ENCODE measurements at places on chromosomes 7 and 10. TPM values are rescaled to one million over a fixed set of nuclear protein-coding genes. Genes with fewer than 3 reads are reported as not detected.

- DNase-seq = no peak
Observed at GRCh38 chr7:143384661-143385631, 3.8 kb downstream of the ZYX start.

Gene MBL2
- polyA plus RNA-seq = not detected

- DNase-seq = no peak
Observed at GRCh38 chr7:143002106-143002505, 24.8 kb downstream of the OR9A2 start.

Gene DENND2A
- polyA plus RNA-seq = 37.1 TPM

Gene NANOS1
- polyA plus RNA-seq = 3.5 TPM

Gene TFR2
- polyA plus RNA-seq = 0.79 TPM

DNA sequence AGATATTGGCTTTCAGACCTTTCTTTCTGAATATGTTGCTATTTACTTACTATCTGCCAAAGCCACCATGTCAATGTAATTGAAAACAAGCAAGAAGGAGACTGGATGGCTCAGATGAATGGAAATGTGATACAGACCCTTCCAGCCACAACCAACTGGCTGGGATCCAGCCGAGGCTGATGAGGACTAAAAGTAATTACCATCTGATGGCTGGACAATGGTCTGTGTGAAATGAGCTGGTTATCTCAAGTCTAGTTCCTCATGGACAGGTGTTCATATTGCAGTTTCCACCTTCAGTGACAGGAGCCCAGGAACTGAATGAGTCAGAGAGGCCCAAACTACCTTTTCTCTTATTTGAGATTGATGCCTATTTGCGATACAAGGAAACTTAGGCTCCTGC, 267.5 kb downstream of the GATA3 start:
- no peak for DNase-seq

DNA sequence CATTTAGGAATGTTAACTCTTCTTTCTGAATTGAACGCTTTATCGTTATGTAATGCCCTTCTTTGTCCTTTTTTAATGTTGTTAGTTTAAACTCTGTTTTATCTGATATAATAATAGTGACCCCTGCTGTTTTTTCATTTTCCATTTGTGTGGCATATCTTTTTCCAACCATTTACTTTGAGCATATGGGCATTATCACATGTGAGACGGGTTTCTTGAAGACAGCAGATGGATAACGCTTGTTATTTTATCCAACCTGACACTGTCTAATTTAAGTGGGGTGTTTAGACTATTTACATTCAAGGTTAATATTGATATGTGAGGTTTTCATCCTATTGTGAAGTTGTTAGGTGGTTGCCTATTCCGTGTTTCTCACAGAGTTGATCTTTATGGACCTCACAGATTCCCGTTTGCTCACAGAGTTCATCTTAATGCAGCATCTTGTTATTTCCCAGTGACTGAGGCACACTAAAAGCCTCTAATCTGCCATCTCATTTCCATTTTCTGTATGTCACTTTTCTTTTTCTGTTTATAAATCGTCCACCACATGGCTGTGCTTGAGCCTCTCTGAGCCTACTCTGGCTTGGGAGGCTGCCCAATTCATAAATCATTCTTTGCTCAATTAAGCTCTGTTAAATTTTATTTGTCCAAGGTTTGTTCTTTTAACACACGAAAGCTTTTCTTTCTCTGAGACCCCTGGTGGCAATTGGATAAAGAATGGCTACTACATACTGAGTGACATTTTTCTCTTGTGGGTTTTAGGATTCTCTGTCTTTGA, 286.2 kb downstream of the HTR7 start:
- no peak for DNase-seq

Gene FGFR2
- 106 TPM for polyA plus RNA-seq

DNA sequence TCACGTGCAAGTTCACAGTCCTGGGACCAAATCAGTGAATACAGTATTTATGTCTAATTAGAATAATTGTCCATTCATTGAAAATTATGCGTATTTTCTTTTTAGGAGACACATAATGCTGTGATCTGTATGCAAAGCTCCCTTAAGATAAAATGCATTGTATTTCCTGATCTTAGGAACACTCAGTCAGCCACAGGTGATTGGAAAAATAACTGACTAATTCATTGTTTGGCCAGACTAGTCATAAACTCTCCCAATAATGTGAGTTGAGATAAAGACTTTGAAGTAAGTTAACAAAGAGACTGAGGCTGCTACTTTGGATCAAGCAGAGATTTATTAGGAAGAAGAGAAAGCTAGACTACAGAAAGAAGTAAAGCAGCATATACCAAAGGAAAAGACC, 182.2 kb downstream of the GNAI1 start:
- DNase-seq = no peak

DNA sequence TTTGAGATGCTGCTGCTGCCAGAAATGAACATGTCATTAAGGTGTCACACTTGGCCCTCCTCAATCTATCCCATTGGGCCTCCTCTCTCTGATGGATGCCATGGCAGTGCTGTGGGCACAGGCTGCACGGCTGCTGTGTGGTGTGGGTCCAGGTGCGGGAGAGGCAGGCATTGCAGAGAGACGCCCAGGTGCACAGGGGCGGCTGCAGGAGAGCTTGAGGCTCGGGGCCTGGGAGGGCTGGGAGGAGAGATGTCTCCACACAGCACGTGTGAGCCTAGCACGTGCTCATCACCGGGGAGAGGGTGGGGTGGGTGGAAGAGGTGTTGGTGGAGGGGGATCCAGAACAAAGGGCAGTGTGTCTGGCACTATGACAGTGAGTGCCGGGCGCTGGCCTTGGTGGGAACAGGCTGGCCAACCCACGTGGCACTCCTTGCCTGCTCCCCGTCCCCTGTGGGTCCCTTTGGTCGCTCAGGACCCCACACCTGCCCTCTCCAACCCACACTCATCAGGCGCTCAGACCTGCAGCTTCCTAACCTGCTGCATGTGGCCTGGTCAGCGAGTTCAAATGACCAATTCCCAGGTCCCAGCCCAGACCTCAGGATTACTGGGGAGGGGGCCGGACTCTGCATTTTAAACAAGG, 39.9 kb upstream of the BNIP3 start:
- no peak for DNase-seq

DNA sequence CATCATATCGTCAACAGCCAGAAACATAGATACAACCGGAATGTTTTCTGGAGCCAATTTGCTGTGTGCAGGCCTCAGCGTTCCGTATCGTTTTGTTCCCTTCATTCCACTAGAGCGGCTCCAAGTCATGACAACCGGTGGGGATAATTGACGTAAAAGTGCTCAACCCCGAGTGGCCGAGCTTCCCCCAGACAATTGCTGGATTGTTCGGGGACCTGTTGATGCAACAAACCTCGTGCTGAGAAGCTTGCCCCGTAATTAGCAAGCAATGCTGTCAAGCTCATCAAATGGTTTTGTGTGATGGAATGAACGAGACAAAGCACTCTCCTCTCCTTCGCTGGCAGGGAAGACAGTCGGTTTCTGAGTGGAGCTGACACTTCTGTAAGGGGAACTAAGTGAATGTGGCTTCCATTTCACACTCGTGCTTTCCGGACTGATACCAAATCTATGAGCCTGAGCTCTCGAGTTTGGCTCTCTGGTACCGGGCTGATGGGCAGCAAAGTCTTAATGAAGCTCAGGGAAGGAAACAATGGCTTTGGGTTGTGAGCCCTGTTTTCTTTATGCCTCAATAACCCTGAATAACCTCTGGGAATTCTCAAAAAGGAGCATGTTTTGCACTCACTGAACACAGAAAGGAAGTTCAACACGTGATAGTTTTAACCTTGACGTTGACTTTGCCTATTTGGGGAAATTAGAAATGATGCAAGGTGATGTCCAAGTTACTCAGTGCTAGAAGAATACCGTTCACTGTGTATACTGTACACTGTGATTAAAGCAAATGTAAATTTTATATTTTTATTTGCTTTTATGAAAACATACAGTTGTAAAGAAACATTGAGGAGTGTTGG, 220.5 kb downstream of the BAMBI start:
- DNase-seq = no peak

- no peak for DNase-seq
Observed at GRCh38 chr10:117720931-117721835, 178.6 kb downstream of the EMX2 start.

DNA sequence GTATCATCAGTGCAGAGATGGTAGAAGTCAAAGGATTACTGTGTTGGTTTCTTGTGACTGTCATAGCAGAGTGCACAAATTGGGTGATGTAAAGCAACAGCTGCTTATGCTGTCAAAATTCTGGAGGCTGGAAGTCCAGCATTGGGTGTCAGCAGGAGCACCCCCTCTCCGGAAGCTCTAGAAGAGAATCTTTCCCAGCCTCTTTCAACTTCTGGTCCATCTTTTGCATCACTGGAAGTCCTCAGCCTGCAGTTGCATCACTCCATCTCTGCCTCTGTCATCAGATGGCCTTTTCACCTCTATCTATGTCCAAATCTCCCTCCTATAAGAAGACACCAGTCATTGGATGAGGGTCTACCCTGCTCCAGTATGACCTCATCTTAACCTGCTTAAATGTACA, 35.8 kb upstream of the GALNTL5 start:
- DNase-seq = no peak

DNA sequence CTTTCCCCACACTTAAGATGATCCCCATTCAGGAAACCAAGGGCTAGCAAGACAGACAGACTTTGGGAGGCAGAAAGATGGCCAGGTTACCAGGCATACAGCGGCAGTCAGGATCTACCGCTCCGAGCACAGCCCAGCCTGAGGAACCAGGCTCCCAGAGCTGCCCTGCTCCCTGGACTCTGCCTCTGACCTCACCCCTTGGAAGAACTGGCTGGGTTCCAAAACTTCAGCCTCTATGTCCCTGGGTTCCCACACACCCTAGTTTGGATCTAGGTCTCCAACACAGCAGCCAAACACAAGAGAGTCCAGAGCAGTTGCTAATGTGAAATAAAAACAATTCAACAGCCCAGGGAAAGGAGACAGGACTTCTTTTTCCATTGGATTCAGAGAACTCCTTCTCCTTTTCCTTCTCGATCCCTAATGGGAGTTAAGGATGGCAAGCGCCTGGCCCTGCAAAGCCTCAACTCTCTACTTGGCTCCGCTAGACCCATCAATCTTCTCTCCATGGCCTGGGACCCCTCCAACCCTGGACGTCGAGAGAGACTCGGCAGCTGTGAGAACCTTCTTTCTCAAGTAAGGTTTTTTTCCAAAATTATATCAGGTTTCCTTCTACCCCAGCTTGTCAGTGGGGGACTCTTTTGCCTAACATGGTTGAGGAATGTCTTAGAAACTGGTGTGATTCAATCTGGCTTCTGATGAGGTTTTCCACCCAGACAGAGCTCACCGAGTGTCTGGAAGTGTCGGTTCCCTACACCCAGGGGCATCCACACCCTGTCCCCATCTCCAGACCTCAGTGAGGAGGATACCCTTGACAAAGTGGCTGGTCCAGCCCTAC, 219.6 kb downstream of the KCNMA1 start:
- no peak for DNase-seq

- DNase-seq = no peak
Observed at GRCh38 chr10:74825371-74826141, 844 bp upstream of the KAT6B start.

- DNase-seq = no peak
Observed at GRCh38 chr7:150941351-150942000, 36.6 kb downstream of the KCNH2 start.

DNA sequence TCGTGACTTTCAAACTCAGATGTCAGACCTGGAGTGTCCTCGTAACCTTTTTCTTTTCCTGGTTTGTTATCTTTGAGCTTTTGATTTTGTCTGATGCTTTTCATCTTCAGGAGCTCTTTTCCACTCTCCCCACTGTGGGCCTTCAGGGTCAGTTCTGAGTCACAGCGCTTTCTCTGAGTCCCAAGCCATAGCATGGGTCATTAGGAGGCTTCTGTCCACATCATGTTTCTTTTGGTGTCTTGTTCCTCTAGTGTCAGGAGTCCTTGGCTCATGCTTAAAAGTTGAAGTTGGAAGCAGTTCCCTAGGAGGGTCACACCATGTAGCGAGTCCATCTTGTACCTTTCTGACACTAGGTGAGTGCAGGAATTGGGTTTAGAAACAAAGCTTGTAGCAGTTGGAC, 40.3 kb downstream of the DAGLB start:
- DNase-seq = no peak

DNA sequence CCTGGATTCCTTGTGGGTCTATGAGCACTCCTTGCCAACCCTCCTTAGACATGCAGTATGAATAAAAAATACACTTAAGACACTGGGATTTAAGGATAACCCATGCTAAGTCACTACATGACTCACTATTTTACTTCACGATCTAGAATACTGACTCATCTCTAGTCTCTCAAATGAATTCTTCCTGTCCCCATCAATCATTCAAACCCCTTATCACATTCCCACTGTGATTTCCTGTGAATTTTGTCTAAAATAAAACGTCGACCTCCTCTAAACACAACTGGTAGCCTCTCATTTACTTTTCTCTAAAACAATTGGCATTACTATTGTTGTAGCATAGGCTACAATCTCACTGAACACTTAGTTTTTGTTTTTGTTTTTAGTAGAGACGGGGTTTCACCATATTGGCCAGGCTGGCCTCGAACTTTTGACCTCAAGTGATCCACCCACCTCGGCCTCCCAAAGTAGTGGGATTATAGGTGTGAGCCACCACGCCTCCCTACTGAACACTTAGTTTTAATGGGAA, 3.9 kb upstream of the IQUB start:
- DNase-seq = no peak

- no peak for DNase-seq
Observed at GRCh38 chr10:132511121-132512051, 26.2 kb upstream of the INPP5A start.

DNA sequence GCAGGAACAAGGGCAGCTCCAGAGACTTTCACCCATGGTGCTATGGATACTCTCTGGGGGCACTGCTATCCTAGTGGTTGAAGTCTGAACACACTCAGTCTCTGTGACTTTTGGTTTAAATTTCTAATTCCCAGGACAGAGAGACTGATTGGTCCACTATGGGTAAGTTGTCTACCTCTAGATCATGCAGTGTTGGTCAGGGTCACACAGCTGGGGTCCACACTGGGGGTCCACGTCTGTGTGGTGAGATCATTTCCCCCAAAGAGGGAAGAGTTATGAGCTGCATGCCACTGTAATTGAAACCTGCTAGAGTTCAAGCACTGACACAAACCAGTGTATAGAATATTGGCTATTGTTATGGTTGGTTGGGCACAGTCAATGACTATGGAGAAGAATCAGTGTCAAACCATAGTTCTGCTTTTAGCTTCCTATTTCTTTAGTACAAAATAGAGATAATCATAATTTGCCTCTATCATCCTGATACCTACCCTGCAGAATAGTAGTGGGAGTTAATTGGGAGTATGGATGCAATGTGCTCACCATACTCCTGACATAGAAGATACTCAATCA, 101.6 kb downstream of the PRTFDC1 start:
- DNase-seq = no peak

- no peak for DNase-seq
Observed at GRCh38 chr7:31957756-31958155, 112.5 kb downstream of the PDE1C start.

Data from right renal cortex interstitium (tissue), 3 donors.